ENCODE measurements at places on chromosomes 6 and 20.

DNA sequence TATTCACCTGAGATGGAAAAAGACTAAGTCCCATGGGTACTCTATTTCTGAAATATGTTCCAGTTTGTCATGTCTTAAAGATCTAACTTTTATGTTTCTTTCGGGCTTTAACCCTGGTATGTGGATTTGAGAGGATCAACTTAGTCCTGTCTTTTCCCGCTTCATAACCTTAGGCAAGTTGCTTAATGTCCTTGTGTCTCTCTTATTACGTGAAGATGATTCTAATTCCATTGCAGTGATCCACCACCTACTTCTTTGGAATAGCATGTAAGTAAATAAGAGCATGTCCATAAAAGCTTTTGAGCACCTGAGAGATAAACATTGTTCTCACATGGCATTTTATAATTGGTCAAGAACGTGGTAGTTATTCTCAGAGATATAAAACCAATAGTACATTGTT lies 23.0 kb downstream of the SPTLC3 start:
- DNase-seq: no peak

GRCh38 chr6:142702501-142703460 lies 242.2 kb downstream of the HIVEP2 start:
- DNase-seq: no peak

GRCh38 chr6:54238396-54238795 lies 69.8 kb upstream of the TINAG start:
- peak; percentile 86 for DNase-seq

DNA sequence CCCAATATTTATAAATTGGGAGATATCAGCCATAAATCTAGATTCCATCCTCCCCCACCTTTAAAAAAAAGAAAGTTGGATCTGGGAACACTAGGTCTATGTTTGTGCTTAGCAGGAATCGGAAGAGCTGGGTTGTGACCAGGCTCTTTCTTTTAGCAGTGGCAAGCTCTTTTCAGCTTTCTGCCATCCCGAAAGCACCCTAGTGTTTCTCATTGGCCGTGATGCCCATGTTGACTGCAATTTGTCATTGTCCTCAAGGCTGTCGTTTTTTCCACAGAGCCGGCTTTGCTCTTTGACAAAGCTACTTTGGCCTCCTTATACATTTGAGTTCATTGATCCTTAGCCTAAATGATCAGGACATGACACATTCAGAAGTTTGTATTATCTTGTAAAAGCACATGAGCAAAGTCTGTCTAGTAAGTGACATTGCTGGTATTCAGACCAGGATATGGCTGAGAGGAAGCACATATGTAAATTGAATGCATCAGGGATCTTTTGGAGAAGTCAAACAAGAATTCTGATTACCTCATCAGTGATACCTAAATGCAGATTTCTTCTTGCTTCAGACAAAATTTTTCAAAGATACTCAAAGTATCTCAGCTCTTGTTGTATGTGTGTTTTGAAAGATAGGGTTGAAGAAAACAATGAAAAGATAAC lies 50.1 kb downstream of the CARMIL1 start:
- no peak for DNase-seq

GRCh38 chr6:159979136-159979874 lies 10.4 kb downstream of the IGF2R start:
- no peak for DNase-seq

Measured in AG09309 (cell line).